ENCODE measurements at places on chromosomes 1 and 21.

DNA sequence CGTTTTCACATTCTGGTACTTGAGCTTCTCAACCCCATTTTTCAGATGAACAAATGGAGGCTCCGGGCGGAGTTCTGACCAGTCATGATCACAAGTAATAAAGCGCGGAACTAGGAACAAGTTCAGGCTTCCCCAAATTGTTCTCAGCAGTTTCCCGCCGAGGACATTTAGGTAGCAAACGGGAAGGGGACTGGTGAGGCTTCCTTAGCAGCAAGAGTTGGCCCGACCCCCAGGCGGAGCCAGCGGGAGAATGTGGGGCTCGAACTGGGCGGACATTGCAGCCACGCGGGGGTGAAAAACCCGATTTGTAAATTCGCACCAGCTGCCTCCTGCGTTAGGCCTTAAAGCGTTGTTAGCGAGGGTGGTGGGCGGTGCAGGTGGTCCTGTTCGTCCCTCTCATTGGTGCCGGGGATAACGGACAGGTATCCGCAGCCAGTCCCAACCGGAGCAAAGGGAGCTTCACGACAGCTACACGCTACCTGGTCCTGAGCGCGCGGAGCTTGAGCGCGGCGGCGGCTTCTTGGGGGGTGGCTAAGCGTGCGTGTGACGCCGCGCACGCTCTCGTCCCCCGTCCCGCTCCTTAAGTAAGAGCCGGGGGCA, 15.3 kb downstream of the SEMA6C start:
- DNase-seq = no peak

DNA sequence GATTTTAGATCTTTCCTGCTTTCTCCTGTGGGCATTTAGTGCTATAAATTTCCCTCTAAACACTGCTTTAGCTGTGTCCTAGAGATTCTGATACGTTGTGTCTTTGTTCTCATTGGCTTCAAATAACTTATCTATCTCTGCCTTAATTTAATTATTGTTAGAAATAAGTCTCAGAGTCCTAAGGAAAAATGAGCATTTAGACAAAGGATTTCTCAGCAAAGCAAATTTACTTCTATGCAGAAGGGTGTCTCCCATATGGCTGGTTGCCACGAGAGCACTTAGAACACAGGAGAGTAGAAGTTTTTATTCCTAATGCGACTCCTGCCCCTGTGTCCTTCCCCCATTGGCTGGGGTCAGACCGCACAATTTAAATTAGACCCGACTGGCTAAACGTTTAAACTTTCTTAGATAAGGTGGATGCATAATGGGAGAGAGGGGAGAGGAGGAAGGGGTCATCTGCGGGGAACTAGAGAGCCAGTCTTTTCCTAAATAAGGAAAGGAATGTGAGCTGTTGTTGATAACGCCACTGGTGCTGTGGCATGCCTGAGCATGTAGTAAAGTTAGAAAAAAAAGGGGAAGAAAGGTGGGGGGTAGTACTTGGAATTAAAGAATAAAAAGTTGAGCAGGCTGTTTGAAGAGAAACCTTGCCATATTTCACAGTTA, 170.2 kb downstream of the DYRK1A start:
- no peak for DNase-seq

- no peak for DNase-seq
Measured at GRCh38 chr1:18948913-18949685, 7.4 kb downstream of the IFFO2 start.

DNA sequence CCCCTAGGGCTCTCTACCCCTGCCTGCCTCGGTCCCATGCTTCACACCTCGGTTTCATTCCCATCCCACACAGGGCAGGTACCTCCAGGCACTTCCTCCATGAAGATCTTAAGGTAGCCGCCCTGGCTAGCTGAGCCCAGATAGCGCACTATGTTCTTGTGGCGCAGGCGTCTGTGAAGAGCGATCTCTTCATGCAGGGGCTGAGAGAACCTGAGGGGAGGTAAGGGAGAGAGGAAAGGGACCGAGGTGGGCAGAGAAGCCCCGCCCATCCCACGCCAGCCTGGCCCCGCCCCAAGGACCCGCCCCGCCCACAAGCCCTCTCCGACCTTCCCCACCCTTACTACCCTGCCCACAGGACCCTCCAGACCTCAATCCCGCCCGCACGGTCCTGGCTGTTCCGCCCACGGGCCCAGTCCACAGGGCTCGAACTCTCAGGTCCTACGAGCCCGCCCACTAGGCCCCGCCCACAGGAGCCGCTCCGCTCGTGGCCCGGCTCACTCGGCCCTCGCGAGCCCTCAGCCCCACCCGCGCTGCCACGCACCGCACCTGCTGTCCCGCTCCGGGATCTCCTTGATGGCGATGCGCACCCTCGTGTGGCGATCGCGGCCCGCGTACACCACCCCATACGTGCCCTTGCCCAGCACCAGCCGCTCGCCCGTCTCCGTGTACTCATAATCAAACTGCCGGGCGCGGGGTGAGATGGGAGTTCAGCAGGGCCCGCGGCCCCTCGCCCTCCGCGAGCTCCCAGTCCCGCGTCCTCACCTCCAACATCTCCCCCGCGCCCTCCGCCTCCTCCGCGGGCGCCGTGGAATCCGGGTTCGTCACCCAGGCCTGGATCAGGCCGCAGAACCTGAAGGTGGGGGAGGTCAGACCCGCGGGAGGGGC, 6.4 kb downstream of the MAP3K6 start:
- DNase-seq = no peak

- no peak for DNase-seq
Measured at GRCh38 chr1:38577385-38577784, 282.2 kb downstream of the RRAGC start.

- no peak for DNase-seq
Measured at GRCh38 chr1:119898530-119898929, 2.2 kb upstream of the ADAM30 start.

GRCh38 chr1:21160263-21160796, 16.4 kb downstream of the EIF4G3 start:
- DNase-seq = no peak

- DNase-seq = no peak
Measured at GRCh38 chr1:218728898-218729565, 383.9 kb downstream of the TGFB2 start.

DNA sequence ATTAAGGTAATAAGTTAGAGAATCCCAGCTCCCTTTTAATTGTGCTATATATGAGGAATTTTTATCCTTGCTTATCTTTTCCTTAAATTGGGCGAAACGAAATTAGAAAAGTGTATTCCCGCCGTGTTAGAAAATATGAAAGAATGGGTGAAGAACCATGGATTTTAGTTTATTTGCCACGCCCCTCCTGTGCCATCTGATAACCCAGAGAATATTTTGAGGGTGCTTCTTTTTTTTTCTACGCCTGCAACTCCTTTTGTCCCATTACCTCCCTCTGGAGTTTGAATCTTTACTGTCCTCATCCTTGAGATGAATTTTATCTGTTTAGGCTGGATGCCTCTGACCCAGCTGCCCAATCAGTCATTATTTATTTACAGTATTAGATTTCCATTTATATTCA, 1.6 kb downstream of the TLCD4 start:
- no peak for DNase-seq

DNA sequence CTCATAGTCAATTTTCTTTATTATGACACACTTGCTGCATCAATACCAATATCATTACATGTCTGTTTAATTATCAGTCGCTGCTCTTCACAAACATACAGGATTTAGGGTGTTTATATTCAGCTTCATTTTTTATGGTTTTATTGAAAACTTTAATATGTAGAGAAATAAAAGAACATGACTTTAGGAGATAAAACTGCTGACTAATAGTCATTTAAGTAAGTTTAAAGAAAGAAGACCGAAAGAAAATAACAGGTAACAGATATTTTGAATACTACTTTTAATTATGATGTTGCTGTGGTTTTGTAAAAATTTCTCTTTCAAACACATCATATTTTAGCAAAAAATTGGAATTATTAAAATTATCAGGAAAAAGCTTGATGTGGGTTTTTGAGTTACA, 685.1 kb upstream of the BRINP3 start:
- no peak for DNase-seq

DNA sequence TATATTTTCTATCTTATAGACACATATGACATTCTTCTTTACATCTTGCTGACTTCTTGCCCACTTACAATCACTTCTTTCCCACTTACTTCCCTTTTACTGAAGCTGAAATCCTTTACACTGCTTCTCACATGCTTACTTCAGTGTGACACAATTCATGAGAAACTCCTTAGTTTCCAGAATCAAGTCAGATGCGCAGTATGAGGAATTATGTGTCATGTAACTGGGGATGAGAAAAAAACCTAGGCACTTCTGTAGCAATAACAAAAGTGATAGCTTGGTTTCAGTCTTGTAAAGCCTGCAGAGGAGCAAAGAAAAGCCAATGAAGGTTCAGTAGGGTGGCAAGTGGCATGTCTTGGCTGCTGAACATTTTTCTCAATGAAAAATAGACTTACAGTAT, 566.2 kb upstream of the RGS18 start:
- no peak for DNase-seq

GRCh38 chr21:44724196-44724595, 12.8 kb upstream of the TSPEAR start:
- no peak for DNase-seq

DNA sequence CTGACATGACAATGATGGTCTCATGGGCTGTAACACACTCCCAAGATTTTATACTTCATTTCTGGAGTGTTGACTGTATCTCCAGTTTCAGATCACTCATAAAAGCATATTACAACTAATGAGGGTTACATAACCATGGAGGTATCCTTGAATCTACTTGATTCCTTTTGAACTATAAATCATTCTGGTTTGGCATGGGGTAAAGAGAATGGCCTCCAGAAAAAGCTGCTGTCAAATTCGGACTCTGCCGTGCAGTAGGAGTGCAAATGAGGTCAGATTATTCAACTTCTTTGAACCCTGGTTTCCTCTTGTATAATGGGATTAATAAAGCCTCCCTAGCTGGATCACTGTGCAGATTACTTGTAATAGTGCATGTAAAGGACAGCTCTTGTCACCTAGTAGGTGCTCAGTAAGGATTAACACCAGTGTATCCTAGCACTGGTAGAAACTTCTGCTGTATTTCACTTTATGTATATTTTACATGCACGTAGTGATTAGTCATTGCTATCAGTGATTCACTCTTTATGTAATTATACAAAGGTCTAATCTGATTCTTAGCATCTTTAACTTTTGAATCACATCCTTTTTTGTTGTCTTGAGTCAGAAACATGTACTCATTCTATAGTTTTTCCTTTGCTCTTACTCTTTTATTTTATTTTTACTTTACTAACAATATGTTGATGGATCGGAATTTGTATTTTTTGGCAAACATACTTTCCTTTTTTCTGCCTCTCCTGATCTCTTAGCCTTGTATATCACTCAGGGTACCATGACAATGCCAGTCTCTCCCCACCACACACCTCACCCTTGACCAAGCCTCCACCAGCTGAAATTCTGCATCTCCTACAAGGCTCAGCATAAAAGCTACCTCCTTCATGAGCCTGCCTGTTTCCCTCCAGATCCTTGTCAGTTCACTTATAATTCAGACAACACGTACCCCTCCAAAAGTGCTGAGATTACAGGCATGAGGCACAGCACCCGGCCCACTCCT, 3.2 kb downstream of the LRRC8C start:
- peak; percentile 52 for DNase-seq

GRCh38 chr1:107599220-107599619, 365.8 kb downstream of the VAV3 start:
- DNase-seq = no peak

DNA sequence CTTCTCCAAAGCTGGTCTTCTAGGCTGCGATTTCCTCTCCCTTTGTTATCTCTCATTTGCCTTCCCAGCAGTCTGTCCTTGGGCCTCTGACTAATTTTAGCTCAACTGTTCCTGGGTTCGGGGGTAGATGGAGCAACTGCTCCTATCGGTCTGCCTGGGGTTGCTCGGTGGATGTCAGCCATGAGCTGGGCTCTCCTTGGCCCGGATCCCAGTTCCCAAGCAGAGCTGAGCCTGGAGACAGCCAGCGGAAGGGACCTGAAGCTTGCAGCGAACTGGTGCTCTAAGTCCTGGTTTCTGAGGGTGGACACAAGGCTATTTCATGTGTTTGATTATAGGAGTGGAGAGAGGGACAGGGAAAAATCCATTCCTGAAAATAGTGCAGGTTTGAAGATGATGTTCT, 423.0 kb downstream of the RPS6KC1 start:
- DNase-seq = no peak

GRCh38 chr1:230868736-230869385, 540 bp upstream of the C1orf198 start:
- no peak for DNase-seq

- no peak for DNase-seq
Measured at GRCh38 chr1:67020304-67020703, 33.6 kb downstream of the SLC35D1 start.

- DNase-seq = no peak
Measured at GRCh38 chr1:165050246-165050645, 306.3 kb downstream of the LMX1A start.

GRCh38 chr21:38080888-38081287, 164.6 kb upstream of the KCNJ6 start:
- DNase-seq = no peak

DNA sequence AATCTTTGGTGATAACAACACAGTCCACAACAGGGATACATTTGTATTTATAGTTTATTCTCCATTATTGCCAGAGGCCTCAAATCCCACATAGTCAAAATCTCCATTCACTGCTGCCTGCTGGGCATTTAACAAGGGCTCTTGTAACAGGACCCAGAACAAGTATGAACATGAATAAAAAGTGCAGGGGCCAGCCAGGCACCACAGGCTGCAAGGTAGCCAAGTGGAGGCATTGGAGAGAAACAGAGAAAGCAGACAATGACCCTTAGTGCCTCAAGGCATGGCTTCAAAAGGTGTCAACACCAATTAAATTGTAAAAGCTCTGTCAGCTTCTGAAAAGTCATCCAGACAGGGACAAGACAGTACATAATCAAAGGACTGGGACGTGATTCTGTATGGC, 116.8 kb downstream of the ATP6V1G3 start:
- DNase-seq = no peak

DNA sequence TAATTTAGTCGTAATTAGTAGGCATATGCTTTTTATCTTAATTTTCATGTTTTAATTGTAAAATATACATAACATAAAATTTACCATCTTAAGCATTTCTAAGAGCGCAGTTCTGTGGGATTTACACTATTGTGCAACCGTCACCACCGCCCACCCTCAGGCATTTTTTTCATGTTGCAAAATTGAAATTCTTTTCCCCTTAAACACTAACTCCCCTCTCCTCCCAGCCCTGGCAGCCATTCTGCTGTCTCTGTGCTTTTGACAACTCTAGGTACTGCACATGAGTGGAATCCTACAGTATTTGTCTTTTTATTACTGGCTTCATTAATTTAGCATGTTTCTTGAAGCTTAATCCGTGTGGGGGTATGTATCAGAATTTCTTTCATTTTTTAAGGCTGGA, 7.8 kb downstream of the PIK3CD start:
- DNase-seq = peak; percentile 22

Measured in amniotic stem cell (primary cell).